HFF-Myc (cell line): ENCODE measurements at places on chromosomes 1 and 21.

DNA sequence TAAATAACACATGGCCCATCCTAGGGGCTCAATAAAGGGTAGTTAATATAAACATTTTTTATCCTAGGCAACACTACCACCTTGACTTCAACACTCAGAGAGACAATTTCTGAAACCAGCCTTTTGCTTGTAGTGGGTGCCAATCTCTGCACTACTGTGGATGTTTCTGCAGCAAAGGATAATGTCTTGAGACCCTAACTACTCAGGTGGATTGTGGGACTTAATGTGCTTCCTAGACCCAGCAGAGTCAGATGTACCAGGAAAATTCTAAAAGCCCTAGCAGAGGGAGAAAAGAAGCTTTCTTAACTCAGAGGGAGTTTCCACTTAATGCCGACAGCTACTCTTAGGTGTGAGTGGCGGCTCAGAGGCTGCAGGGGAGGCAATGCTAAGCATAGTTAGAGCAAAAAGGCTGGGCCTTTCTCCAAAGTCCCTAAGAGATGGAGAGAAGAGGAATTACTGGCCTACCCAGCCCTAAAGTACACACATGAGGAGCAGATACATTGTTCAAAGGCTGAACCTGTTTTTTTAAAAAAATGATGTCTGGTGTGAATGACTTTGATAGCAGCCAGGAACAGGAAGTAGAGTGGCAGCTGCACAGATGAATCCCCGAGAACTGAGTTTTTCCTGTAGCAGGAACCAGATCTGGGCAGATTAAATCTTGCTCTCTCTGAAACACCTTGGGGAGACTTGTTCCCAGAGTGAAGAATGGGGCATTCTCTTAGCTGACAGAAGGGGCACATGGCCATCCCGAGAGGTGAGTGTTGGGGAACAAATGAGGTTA, 33.5 kb upstream of the ABCD3 start:
- DNase-seq: no peak

DNA sequence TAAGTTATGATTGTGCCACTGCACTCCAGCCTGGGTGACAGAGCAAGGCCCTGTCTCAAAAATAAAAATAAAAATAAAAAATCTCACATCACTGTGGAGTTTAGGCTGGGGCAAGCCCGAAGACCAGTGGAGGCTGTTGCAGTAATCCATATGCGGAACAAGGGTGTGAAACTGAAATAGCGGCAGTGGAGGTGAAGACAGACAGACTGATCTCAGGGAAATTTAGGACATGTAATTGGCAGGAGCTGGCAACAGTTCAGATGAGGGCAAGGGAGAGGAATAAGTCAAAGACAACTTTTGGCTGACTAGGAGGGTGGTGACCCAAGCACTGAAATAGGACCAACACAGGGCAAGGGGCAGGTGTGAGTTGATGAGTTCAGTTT, 8.4 kb downstream of the ARMH1 start:
- DNase-seq: no peak

DNA sequence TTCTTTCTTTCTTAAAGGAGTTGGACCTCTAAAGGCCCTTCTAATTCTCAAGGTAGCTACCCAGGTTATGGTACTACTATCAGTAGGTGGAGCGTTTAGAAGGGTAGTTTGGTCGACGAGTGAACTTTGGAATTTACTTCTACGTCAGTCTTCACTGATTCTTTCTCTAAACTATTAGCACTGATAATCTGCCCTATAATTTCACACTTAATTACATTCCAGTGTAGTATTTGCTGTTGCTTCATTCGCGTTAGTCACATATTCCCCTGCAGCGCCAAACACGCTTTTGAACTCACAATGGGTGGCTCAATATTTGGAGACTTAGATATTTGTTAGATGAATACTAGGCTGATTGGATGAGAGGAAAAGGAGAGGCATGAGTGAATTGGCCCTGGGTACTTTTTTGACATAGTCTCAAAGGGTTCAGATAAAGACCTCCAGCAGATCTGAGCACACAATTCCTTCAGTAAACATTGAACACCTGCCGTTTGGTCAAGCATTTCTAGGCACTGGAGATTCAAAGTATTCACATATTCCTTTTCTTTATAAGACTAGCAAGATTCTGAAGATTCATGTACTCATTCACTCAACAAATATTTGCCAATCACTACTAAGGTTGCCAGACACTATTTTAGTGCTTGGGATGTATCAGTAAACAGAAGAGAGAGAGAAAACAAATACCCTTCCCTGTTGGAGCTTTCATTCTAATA, 929 bp upstream of the FOXJ3 start:
- DNase-seq: no peak

- no peak for DNase-seq
Observed at GRCh38 chr1:58528518-58528917, 18.0 kb downstream of the OMA1 start.

DNA sequence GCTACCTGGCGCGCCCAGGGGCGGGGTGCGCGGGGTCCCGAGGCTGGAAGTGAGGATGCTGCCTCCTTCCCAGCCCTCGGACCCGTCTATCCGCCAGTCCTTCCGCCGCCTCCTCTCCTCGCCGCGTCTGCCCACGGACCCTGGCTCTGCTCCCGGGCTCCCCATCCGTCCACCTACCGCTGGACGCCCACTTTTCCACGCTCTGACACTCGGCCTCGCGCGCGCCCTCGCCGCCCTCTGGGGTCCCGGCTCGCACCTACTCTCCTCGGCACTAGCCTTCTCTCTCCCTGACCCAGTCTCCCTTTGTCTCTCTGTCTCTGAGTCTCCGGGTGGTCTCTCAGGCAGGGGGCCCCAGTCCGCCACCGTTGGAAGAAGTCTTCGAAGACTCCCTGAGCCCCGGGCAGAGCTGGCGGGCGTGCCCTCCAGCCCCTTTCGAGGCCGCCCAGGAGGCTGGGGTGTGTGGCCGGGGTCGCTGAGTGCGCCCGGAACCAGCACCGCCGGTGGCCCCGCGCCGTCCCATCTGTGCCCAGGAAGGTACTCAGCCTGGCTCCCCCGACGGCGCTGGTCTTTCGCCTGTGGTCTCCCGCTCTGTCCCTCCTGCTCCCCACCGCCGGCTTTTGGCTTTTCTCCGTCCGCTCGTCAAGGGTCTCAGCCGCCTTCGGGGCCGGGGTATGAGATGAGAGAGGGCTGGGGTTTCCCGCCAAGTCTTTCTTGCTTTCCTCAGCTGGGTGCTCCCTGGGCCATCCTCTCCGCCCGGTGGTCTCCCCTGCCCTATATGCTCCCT, 610 bp downstream of the DRAXIN start:
- no peak for DNase-seq
